T1000 (cell line): ENCODE measurements at places on chromosomes 1 and 21.
A peak's percentile ranks its signal among the peaks of the same experiment; 100 is the strongest.

- DNase-seq, result no peak
These were observed 315.0 kb downstream of the TGFB2 start for GRCh38 chr1:218659911-218660677.

DNA sequence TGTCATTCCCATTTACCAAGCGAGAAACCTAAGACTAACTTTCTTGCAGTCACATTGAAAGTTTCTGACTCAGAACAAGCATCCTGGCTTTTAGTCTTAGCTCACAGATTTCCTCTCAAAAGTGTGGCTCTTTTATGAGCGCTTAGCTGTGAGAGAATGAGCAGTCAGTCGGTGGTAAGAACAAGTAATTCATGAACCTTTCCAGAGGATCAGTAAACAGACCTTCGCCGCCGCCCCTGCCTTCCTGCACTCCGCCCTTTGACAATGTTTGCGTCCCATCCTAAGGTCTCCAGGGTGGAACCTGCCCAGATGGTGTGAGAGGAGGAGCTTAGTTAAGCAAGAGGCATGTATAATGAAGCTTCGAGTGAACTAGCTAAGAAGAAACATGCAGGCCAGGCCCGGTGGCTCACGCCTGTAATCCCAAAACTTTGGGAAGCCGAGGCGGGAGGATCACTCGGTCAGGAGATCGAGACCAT lies 142.4 kb downstream of the GLUL start:
- no peak for DNase-seq

- DNase-seq, result no peak
These were observed 48.4 kb upstream of the RUNX1 start for GRCh38 chr21:35097525-35097924.

- peak; percentile 52 for DNase-seq
These were observed 92.4 kb upstream of the RALGPS2 start for GRCh38 chr1:178632653-178633052.

DNA sequence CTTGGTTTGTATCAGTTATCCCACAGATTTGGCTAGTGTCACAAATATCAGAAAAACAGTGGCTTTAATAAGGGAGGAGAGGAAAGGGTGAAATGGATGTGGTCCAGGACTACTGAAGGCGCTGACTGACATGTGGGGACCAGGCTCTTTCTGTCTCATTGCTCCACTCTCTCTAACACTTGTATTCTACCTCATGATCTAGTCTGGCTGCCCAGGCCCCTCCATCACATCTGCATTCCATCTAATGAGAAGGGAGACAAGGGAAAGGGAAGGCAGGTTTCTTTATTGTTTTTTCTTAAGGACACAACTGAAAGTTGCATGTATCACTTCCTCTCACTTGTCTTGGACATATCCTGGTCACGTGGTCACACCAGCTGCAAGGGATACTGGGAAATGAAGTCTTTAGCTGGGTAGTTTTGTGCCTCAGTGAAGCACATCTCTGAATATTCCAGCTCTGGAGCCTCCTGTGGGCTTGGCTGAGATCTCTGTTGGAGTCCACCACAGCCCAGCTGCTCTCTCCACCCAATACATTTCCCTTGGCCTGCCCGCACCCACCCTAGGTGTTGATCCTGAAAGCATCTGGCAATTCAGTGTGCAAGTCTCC lies 42.0 kb upstream of the PADI2 start:
- no peak for DNase-seq

DNA sequence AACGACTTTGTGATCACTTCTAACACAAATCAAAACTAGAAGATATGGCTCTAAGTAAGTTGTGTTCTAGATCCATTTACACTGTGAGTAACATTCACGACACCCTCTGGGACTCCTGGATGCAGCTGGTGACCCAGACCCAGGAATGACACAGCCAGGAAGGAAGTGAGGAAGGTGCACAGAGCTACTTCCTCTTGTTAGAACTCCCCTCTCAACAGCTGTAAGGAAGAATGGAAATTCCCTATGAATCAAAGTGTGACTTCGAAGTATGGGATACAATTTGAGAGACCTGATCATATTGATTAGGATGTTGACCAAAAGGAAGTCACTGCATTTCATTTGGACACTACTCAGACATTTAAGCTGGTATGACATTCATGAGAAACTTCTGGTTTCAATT lies 185.3 kb downstream of the NRIP1 start:
- no peak for DNase-seq

- DNase-seq, result no peak
These were observed 47.9 kb downstream of the CAPN9 start for GRCh38 chr1:230794871-230795605.

DNA sequence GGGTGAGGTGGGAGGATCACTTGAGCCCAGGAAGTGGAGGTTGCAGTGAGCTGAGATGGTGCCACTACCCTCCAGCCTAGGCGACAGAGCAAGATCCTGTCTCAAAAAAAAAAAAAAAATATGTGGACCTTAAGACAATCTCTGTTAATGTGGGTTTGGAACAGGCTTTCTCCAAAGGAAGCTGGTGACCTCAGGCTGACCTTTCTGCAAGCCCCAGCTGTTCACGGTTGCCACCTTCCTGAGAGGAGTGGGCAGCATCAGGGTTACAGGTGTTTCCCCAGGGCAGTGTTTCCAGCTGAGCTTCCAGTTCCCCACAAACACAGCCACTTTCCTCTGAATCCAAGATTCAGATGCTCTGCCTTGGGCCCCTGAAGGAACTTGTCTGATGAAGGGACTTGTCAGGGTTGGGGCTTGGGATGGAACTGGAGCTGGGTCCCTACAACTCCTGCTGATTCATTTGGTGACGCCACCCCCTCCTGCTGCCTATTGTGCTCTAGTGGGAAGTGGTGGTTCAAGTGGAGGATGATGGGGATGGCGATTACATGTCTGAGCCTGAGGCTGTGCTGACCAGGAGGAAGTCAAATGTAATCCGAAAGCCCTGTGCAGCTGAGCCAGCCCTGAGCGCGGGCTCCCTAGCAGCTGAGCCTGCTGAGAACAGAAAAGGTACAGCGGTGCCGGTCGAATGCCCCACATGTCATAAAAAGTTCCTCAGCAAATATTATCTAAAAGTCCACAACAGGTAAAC lies 1.9 kb downstream of the ZBTB48 start:
- no peak for DNase-seq
